GM19239 (cell line): ENCODE measurements at places on chromosomes 6 and 20.

DNA sequence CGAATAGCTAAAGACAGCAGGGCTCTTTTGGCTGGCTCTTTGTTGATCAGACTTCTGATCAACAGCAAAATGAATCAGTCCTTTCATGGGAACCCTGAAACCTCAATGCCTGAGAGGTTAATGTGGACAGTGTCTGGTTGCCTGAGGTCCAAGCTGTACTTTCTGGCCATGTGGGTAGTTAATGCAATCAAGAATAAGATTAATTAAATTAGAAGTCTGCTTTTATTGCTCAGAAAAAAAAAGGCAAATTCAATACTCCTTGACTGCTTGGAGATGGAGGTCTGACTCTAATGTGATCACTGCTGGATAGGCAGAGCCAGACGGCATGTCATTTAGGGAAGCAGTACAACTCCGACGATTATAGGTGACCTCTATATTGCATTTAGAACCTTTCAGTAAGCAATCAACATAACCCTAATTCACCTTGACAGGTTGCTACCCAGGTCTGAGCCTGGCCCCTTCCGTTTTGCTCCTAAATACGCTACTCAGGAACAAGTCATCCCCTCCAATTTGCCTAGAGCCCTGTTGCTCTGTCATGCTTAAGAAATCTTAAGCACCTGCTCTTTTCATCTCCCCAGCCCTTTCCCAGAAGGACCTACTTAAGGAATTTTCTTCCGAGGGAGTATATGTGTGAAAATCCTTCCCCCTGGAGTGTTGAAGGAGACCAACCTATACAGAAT is 370.0 kb upstream of the SPTLC3 start:
- DNase-seq = no peak

DNA sequence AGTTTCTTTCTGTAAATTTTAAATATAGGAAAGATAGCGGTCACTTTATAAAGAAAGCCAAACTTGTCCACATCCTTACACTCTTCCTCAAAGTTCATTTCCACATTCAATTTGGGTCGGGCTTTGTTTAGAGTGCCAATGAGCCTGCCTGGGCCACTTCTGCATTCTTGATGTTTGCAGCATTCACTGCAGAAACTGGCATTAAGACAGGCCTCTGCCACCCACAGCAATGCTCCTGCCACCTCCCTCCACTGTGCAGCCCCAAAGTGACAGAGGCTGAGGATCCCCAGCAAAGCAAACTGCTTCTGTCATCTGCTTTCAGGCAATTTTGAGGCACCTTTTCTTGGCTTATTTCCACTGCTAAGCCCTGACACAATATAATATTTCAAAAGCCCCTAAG is 61.2 kb downstream of the TNFAIP3 start:
- no peak for DNase-seq

DNA sequence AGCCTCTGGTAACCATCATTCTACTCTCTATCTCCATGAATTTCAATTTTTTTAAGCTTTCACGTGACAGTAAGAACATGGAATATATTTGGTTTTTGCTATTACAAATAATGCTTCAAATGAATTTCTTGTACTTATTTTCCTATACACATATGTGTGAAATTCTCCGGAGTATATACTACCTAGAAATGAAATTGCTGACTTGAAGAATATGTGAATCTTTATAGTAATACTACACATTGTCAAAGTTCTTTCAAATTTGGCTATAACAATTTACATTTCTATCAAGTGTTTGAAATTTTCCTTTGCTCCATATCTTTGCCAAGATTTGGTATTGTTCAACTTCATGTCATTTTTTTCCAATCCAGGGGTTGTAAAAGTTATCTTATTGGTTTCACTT is 11.6 kb upstream of the VGLL2 start:
- no peak for DNase-seq

DNA sequence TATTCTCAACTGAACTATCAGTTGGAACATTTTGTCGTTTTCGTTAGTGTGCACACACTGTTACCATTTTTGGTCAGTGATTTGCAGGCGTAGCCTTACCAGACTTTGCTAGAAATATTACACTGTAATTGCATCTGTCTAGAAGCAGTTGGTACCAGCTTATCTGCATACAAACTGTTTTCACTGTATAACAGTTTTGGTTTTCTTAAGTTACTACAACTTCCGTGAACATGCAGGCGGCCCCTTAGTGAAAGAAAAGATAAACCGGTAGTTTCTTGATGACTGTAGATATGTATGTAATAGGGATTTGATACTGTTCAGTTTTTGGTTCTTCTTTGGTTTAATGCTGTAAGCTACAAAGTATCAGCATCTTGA is 1.3 kb downstream of the DSTN start:
- no peak for DNase-seq

DNA sequence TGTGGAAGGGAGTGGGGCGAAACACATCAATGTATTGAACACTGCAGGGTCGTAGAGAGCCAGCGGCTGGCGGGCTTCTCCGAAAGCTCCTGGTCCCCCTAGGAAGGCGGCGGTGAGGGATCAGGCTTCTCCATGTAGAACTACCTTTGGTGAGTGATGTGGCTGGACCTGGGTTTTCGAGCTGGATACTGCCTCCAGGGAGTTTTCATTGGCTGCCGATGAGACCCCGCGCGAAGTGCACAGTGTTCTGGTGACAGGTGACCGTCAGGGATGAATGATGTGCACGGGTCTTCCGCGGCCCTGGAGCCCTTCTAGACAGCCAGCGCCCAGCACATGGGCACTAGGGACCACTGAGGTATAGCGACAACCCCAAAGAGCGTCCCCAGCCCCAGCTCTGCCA is 16.4 kb downstream of the ABT1 start:
- DNase-seq = no peak

GRCh38 chr6:11264100-11264499 is 31.6 kb upstream of the NEDD9 start:
- DNase-seq = no peak

- DNase-seq = peak; percentile 41
Observed at GRCh38 chr6:144013486-144013909, 5.4 kb upstream of the PLAGL1 start.

DNA sequence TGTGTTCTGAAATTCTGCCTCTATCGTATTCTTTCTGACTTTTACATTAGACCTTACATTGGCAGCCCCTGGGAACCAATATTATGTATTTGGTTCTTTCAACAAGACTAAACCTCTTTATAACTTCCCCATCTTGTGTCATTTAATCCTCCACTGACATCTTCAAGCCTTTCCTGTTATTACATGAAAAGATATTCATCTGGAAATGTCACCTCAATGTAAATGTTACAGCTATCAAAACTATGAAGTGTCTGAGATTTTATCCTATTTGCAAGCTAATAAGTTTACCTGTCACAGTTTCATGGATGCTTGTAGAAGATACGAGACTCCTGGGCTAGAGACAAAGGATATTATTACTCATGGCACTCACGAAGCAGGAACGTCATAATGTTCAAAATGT is 43.9 kb upstream of the NOX3 start:
- DNase-seq = no peak

DNA sequence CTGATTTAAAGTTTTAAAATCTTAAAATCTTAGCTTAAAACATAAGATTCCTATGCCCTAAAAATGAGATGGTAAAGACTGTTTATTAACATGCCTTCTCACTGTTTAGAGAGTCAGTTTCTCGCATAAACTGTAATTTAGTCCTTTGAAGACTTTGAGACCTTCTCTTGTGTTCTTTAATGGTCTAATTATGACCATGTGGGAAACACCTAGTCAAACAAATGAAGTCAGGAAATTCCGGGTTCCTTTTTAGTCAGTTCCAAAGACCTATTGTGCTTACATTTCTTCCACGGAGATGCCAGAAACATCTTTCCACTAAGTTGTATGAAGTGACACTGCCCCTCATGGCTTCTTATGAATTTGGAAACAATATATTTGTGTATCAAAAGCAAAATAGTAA is 64.2 kb upstream of the KIF25 start:
- DNase-seq = no peak

GRCh38 chr20:37251825-37252477 is 9.7 kb downstream of the GHRH start:
- no peak for DNase-seq

DNA sequence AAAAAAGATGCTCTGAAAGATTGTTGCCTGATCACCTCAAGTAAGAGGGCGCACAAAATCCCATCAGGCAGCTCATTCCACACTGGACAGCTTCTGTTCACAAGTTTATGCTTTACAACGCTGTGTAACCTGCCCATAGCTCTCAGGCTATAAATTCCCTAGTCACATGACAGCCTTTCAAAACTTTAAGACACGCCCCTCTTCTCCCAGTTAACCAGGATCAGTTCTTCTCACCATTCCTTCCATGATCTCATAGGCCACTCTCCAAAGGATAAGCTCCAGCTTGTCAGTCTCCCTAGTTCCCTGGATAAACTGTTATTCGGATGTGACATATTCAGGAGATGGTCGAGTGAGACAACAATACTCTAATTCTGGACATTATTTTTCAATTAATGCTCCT is 15.0 kb downstream of the ADNP start:
- no peak for DNase-seq

DNA sequence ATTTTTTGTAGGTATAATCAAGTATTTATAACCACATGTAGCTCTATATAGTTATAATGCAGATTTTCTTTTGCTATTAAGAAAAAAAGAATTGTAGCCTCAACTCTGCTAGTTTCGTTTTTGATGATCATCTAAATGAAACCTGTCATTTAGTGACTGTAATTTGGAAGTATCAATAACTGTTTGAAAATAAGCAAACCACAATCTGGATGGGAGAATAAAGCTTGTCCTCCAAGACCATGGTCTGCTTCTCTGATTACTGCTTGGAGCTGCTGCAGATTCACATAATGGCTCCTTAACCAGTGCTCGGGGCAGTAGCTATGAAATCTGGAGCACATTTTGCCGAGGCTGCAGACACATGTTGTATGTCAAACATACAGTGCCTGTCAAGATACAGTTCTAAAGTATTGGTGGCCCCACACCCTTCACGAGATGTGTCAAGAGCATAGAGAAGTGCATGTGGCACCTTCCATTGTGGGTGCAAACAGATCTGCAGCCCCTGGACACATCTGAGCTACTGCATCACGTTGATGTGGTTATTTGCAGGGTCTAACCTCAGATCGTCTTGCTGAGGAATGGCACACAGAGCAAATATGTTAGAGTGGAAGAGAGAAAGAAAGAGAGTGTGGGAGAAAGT is 255.7 kb upstream of the SUPT3H start:
- DNase-seq = no peak

GRCh38 chr20:47343007-47343472 is 13.5 kb downstream of the ZMYND8 start:
- DNase-seq = no peak

DNA sequence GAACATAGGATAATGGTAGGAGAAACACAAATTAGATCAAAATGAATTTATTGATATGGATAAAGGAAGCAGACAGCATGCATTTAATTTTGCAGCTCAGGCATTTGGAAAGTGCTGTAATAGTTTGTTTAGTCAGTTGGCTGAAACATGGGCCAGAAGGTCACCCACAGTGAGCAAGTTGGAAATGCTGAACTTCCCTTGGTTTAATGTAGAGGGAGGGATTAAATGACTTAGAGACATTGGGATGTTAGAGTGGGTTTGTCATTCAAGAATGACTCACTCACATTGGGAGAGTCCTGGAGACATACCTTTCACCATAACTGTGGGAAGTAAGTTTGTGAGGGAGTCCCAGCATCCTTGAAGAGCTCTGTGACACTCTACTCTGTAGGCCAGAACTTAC is 231.5 kb upstream of the PLCB4 start:
- no peak for DNase-seq

DNA sequence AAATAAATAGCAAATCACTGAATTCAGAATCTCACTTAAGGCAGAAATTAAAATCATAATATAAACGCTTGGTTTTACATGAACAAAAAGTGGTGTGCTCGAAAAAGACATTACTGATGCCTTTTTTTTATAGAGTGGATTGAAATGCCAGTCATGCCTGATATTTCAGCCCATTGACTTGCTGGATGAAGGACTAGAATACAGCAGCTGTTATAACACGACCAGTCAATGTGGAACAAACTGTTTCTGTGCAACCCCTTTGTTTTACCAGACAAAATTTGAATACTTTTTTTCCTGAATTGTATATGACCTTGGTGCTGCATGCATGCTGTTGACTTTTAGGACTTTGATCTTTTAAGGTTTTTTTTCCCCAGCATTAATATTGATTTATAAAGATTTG is 150.0 kb downstream of the QKI start:
- DNase-seq = no peak

- DNase-seq = no peak
Observed at GRCh38 chr6:152368751-152369624, 268.2 kb downstream of the SYNE1 start.

GRCh38 chr6:111823831-111824607 is 49.2 kb downstream of the FYN start:
- DNase-seq = no peak

GRCh38 chr6:38131527-38131965 is 312.0 kb downstream of the ZFAND3 start:
- DNase-seq = no peak

DNA sequence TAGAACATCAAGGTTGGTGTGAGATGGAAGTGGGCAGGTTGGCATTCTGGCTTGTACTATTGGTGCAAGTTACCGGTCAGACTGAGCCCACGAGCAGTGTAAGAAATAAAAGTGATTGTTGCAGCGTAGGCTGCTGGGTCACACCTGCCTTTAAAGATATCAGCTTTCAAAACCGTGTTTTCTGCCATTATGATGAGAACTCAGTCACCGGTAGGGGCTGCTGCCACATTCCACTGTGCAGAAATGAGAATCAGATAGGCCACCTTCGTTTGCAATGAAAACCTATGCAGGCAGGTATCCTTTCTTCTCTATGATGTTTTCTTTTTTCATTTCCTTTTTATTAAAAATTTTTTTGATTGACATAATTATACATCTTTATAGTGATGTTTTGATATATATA is 168.5 kb downstream of the MYLK4 start:
- DNase-seq = no peak

DNA sequence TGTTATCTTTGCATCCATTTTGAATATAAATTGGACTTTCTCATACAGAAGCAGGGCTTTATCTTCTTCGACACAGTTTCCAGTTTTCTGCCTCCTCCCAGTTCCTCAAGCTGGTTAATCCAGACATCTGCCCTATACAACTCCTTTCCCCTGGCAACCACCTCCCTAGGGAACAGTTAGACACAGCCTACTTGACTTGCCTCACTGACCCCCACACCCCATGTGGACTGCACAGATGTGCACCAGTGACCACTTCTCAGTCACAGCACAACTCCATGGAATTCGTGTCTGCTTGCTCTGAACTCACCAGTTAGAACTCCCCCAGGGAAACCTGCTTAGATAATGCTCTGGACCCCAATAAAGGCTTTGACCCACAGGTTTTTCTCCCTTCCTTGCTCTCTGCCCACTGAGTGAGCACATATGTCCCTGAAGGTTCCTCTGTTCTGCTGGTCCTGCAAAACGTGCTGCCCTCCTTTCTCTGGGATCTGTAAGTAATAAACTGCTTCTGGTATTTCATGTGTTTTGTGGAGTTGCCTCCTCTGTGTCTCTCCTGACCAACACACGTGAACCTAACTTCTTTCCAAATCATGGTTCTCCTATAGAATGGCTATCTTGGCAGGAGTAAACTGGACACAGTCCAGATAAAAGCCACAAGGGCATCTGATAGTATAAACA is 351.2 kb downstream of the CD83 start:
- no peak for DNase-seq
